ENCODE measurements at places on chromosomes 13 and 19. TPM values are rescaled to one million over a fixed set of nuclear protein-coding genes. Genes with fewer than 3 reads are reported as not detected.

GRCh38 chr13:27967736-27968315 lies 1.3 kb downstream of the CDX2 start:
- peak; percentile 24 for DNase-seq

DNA sequence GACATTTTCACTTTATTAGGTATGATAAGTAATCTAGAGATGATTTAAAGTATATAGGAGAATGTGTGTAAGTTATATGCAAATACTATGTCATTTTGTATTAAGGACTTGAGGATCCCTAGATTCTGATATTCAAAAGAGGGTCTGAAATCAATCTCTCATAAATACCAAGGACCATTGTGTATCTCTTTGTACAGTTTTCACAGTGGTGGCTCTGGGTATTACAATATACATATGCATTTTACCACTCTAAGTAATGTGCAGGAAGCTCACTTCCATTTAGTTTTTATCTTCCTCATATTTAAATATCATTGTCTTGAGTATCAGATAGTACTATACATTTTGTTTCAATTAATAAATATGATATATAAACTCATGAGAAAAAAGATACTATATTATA lies 862.6 kb upstream of the PCDH20 start:
- DNase-seq: no peak

GRCh38 chr13:111111376-111111937 lies 3.7 kb upstream of the ARHGEF7 start:
- DNase-seq: no peak

- DNase-seq: no peak
These were observed 73.9 kb upstream of the SLC10A2 start for GRCh38 chr13:103140001-103140671.

TPM4 gene
- 465 TPM for total RNA-seq

DNA sequence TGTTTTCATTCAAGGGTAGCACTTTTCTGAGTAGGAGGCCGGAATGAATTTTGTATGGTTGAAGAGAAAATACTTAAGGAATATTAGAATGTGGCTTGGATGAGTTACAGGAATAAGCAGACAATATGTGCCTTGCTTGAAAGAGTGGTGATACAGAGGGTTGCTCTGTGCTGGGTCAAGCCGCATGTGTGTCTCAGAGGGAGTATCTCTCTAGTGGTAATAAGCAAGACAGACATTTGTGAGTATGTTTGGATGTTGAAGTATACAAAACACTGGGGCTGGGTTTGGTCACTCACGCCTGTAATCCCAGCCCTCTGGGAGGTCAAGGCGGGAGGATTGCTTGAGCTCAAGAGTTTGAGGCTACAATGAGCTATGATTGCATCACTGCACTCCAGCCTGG lies 103.9 kb downstream of the LMO7 start:
- DNase-seq: no peak

Data from stomach (tissue), 19 donors.